ENCODE measurements at places on chromosomes 3 and 15.

DNA sequence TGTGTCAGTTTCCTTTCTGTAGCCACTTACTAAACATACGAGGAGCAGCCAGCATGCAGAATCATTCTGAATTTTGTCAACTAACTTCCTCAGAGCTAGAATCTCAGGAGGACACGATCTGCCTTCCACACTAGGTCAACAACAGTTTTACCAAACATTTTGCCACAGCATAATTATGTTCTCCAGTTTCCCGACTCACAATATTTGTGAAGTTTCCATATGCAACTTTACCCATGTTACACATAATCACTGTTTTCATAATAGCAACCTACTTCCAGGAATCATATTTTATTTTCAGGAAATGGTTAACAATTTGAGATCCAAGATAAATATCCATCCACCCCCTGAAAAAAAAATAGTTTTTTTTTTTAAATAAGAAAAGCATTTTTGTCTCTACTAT, 595.0 kb downstream of the PYDC2 start:
- DNase-seq = no peak

- no peak for DNase-seq
These were observed 74.4 kb downstream of the CPN2 start for GRCh38 chr3:194276768-194277103.

GRCh38 chr15:93829115-93829870, 402.1 kb upstream of the MCTP2 start:
- no peak for DNase-seq

GRCh38 chr3:158771577-158771976, 30.3 kb upstream of the MFSD1 start:
- no peak for DNase-seq

DNA sequence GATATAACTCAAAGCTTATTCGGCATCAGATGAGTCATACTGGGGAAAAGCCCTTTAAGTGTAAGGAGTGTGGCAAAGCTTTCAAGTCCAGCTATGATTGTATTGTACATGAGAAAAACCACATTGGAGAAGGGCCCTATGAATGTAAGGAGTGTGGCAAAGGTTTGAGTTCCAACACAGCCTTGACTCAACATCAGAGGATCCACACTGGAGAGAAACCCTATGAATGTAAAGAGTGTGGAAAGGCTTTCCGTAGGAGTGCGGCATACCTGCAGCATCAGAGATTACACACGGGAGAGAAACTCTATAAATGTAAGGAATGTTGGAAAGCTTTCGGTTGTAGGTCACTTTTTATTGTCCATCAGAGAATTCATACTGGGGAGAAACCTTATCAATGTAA, 7.5 kb downstream of the ZNF621 start:
- peak; percentile 4 for DNase-seq

- DNase-seq = peak; percentile 59
These were observed 31.6 kb downstream of the COL8A1 start for GRCh38 chr3:99669879-99670555.

DNA sequence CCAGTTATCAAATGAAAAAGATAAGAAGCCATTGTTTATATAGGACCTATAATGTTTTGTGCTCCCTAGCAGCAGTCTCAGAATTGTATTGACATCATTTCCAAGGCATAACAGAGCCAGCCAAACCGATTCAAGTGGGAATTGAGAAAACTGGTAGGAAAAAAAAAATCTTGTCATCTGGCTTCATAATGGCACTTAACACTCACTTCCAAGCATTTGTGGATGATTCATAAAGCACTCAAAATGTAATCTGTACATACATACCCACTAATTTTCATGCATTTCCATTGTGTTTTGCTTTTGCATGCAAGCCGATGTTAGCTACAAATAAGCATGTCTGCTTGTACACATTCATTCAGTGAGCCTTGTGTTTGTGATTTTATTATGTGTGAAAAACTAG, 18.6 kb upstream of the TRPC1 start:
- DNase-seq = no peak

DNA sequence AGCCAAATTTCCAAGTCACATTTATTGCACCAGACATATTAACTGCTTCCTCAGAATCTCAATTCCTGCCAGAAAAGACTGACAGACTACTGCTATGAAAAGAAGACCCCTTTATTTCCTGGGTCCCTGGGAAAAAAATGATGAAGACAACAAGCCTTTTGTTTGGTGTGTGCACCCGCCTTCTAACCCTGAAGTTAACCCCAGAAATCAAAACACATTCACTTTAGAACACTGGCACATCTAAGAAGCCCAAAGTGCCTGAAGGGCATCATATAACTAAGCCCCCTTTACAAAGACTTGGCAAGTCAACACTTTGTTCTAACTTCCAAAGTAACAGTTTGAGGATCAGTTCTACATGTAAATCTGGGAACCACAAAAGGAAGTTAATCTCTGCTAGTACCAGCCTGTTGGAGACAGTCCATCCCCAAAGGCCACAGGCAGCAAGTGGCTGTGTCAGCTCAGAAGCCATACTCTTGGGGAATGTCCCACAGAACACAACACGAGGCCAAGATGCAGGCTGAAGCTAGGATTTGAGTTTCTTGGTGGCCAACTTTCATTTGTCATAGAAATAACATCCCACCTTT, 16.3 kb upstream of the ATP1B3 start:
- DNase-seq = no peak

- no peak for DNase-seq
These were observed 9.6 kb downstream of the DNAJB8 start for GRCh38 chr3:128456776-128457715.

GRCh38 chr15:53811530-53811929, 52.1 kb upstream of the WDR72 start:
- no peak for DNase-seq

DNA sequence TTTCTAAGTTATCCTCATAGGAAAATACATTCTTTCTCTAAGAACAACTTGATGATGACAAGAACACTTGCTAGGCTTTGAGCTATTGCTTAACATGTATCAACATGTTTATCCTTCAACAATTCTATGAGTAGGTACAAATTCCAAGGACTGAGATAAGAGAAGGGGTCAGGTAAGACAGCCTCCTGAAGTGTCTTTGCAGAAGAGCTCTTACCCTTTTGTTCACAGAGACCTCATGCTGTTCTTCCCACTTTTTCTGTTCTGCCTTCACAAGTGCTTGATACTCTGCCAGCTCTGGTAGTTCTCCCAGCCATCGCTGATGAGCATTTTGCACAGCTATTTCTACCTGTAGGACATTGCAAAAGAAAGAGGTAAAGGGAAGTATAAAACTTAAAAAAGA, 50.9 kb downstream of the CEP152 start:
- no peak for DNase-seq

DNA sequence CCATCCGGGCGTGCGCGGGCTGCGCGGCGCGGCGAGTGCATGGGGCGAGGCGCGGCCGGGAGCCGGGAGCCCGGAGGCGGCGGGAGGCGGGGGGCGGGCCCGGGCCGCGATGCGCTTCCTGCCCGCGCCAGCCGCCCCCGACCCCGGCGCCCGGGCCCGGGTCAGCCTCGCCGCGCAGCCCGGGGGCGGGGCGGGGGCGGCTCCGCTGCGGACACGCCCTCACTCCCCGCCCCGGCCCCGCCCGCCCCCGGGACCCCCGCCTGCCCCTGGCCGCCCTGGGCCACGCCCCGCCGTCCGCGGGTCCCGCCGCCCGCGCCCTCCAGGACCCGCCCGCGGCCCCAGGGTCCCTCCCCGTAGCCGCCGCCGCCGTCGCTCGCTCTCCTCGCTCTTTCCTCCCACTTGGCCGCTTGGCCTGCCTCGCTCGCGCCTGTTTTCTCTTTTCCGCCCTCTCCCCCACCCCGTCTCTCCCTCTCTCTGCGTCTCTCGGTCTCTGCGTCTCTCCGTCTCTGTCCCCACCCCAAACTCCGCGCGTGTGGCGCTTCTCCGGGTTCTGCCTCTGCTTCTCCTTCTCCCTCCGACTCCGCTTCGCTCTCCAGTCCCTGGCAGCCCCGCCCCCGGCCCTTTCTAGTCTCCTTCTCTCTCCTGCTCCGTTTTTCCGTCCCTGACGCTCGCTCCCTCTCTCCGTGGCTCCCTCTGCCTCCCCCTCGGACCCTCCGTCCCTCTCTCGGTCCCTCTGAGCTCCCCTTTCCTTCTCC, at the start of gene PLXND1:
Gene PLXND1 (minus strand): TSS at position 41 of the 755 bp plus-strand sequence. CDS start 37 bp downstream, at position 4.
- peak; percentile 86 for DNase-seq
